ENCODE measurements at places on chromosomes 13 and 19.

DNA sequence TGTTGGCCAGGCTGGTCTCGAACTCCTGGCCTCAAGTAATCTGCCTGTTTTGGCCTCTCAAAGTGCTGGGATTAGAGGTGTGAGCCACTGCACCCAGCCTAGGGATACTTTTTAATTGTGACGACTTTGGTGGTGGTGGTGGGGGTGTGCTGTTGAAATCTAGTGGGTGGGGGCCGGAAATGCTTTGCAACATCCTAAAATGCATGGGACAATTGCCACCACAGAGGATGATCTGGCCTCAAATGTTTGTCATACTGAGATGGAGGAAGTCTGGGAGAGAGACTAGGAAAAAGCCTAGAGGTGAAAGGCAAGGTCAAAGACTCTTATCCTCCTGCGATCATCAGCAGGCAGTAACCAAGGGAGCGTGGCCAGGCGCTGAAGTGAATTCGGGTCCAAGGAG is 1.4 kb downstream of the NWD1 start:
- DNase-seq: no peak

DNA sequence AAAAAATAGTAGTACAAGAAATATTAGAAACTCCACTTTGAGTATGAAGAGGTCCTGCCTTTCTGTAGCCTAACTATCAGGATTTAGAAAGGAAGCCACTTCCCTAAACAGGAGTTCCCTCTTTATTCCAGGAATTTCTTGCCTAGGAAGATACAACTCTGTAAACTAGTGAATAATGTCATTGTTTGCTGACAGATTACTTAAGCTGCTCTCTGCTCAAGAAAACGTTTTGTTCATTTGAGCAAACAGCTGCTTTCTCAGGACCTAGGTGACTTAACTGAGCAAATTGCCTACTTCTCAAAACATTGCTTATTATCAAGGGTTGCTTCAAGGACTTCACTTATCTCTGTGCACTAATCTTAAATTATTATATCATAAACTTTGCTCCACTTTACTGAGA is 1419.4 kb upstream of the SLC10A2 start:
- DNase-seq: no peak

DNA sequence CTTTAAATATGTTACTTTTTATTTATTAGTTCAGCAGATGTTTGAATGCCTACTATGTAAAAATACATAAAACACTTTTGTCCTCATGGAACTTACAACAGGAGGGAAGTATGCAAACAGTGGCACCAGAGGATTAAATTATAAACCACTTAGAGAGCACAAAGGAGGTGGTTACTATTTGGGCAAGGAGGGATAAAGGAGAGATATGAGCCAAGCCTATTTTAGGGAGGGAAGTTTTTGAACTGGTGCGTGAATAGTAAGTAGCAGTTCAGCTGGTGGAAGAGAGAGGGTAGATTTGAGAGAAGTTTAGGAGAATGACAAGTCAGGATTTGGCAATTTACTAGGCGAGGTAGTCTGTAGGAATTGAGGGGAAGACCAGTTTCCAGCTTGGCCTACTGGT is 8.6 kb downstream of the AKAP11 start:
- no peak for DNase-seq

GRCh38 chr13:60356970-60357369 is 40.0 kb upstream of the TDRD3 start:
- DNase-seq: no peak

DNA sequence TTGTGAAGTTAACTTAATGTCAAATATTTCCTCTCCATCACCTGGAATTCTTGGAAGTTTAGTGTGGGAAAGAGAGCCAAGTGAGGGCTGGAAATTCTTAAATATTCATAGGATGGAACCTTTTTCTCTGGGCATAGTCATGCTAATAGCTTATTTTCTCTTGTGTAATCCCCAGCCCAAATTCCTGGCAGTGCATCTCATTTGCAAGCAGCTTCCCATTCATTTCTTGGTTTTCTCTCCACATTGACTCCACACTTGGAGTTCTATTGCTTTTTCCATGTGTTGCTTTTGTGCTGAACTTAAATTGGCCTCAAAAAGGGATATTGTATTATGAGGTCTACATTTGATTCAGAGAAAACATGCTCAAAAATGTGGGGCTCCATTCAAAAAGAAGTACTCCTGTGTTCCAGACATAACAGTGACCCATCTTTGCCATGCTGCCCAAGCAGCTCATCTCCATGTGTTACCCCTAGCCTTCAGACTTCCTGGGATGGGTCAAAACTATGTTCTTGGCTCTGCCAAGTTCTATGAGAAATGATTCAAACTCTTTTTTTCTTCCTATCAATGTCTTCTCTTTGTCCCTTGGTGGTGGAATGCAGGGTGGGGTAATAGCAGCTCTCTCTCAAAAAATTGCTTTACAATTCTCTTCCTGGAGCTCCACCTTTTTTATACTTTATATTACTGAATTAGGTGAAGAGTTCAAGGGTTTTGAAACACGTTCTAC is 2471.5 kb downstream of the PCDH9 start:
- DNase-seq: no peak

- DNase-seq: no peak
These were observed 18.2 kb upstream of the PTBP1 start for GRCh38 chr19:778910-779653.

GRCh38 chr13:61202042-61202441 is 213.6 kb downstream of the PCDH20 start:
- DNase-seq: no peak

DNA sequence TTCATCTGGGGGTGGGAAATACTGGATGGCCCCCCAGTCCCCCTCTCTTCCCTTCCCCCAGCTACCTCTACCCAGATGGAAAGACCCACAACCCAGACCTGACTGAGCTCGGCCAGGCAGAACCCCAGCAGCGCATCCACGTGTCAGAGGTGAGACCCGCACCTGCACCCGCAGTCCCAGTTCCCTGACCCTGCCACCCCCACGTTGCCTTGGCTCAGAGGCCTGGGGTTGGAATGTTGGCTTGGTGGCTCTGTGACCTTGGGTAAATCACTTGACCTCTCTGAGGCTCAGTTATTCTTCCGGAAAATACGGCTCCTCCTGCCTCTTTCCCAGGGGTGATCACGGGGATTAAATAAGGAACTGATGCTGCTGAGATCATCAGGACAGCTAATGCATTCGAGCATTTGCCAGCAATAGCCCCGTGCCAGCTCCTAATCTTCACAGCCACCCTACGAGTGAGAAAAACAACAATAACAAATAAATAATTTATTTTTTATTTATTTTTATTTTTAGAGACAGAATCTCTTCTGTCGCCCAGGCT is 12.3 kb downstream of the CBLC start:
- no peak for DNase-seq

DNA sequence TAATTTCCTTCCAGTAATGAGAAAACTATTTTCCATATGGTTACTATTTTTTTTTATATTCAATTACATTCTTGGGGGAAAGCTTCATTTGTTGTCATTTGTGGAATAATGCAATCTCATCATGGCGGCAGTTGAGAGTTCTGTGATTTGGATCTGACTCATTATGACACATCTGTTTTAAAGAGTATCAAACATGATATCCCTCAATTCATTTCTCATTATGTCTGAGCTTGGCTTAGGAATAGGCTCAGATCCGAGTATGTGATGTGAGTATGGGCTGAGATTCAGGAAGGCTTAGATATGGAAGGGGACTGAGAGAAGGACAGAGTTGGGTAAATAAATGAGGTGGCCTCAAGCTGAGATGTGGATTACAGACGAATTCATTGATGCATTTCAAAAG is 64.4 kb downstream of the POSTN start:
- DNase-seq: no peak

GRCh38 chr19:18762125-18763023 is 28.7 kb downstream of the COMP start:
- DNase-seq: peak; percentile 92

DNA sequence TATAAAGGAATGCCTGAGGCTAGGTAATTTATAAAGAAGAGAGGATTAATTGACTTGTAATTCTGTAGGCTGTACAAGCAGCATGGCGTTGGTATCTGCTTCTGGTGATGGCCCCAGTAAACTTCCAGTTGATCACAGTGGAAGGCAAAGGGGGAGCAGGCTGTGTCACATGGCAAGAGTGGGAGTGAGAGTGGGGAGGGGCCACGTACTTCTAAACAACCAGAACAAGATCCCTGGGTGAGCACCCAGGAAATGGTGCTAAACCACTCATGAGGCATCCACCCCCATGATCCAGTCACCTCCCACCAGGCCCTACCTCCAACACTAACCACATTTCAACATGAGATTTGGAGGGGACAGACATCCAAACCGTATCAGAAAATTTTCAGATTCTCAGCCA is 3.0 kb upstream of the RNF113B start:
- no peak for DNase-seq

- DNase-seq: peak; percentile 5
These were observed 9.1 kb upstream of the LILRB5 start for GRCh38 chr19:54266133-54266532.

DNA sequence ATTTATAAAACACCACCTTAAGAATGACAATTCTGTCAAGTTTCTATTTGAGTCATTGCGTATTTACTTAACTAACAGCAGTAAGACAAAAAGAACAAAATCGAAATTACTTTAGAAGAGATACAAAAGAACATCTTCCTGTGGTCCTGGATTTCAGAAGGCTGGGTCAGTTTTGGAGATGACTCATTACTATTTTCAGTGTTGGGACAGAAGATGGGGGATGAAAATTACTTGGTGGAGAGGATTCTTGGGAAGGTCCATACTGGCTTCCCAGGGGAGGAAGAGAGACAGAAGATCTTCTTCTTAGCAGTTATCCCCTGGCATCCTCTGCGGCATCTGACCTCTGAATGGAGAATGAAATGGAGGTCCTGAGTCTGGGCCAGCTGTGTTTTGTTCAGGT is 33.5 kb upstream of the CSNK1A1L start:
- no peak for DNase-seq

GRCh38 chr19:1045247-1045603 is 5.3 kb downstream of the ABCA7 start:
- DNase-seq: no peak

DNA sequence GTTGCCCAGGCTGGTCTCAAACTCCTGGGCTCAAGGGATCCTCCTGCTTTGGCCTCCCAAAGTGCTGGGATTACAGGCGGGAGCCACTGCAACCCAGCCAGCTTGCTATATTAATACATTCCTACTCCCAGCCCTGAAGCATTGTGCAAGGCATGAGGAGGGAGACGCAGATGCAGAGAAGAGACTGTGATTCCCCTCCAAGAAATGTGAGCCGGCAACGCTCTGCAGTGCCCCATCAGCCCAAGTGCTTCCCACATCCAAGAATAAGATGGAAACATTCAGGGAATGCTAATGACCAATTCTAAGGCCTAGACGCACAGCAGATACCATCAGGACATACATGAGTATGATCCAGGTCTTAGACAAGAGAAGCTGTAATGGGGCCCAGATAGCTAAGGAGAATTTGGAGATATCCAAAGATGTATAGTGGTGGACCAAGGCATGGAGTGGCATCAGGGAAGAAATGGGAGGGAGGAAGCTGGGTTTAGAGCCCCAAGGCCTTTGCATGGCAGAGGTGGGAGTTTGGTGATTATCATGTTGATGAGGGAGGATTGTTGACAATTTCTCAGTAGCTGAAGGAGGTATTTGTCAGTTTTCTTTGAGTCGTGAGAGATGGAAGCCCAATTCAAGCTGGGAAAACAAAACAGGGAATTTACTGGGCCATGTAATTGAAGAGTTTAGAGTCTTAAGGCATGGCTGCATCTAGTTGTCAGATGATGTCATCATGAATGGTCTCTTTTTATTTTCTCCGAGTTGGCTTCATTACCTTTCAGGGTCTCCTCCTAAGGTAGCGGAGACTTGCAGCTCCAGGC is 2.9 kb downstream of the PPM1N start:
- DNase-seq: no peak
